Vagina (tissue), 2 donors: ENCODE measurements at places on chromosomes 7 and 10. TPM values are rescaled to one million over a fixed set of nuclear protein-coding genes. Genes with fewer than 3 reads are reported as not detected.

Gene PCLO
- 10.8 TPM for total RNA-seq

Gene SPDYE18
- 1.2 TPM for total RNA-seq

Gene CYP26C1
- not detected for total RNA-seq

Gene PHYHIPL
- 2.0 TPM for total RNA-seq

Gene ITPRID1
- not detected for total RNA-seq

Gene ANXA11
- total RNA-seq: 101 TPM

DNA sequence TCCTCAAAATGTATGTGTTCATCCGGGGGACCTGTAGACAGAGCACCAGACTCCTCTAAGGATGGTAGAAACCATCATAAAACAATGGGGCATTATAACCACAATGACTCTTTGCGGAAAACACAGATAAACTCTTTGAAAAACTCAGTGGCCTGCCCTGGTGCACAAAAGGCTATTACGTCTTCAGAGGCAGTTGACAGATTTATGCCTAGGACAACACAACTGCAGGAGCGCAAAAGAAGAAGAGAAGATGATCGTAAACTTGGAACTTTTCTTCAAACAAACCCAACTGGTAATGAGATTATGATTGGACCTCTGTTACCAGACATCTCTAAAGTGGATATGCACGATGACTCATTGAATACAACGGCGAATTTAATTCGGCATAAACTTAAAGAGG, 6.0 kb downstream of the RBM48 start:
- DNase-seq: no peak

DNA sequence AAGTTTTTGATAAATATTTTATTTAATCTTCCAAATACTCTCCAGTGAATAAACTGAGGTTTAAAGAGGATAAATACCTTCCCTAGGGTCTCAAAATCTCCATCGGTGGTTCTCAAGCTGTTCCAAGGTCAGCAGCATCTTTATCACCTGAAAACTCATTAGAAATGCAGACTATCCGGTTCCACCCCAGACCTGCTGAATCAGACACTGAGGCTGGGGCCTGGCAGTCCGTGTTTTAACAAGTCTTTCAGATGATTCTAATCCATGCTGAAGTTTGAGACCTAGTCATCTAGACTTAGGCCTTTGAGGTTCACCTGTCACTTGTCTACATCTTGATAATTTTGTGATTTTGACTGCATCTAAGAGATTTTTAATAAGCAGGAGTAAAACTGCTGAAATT, 37.5 kb downstream of the PLEKHA8 start:
- no peak for DNase-seq

DNA sequence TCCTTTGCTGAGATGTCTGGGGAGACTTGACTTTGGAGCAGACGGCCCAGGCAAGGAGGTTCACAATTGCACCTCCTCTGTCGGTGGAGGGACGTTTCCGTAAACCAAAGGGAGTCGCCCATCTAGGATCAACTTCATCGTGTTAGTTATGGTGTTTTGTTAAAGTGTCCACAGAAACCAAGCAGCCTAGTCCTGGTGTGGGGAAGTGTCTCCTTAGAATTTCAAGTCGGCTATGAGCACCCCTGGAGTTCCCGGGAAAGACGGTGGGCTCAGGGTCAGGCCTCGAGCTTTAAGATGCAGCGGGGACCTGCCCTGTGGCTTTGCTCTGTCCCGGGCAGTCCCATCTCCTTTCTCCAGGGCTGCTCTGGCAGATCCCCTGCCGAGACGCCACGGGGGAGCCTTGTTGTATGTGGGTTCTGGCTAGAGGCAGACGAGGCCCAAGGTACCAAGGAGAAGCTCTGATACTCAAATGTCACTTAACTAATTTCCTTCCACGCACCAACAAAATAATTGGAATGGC, 319.2 kb downstream of the ADARB2 start:
- peak; percentile 85 for DNase-seq

DNA sequence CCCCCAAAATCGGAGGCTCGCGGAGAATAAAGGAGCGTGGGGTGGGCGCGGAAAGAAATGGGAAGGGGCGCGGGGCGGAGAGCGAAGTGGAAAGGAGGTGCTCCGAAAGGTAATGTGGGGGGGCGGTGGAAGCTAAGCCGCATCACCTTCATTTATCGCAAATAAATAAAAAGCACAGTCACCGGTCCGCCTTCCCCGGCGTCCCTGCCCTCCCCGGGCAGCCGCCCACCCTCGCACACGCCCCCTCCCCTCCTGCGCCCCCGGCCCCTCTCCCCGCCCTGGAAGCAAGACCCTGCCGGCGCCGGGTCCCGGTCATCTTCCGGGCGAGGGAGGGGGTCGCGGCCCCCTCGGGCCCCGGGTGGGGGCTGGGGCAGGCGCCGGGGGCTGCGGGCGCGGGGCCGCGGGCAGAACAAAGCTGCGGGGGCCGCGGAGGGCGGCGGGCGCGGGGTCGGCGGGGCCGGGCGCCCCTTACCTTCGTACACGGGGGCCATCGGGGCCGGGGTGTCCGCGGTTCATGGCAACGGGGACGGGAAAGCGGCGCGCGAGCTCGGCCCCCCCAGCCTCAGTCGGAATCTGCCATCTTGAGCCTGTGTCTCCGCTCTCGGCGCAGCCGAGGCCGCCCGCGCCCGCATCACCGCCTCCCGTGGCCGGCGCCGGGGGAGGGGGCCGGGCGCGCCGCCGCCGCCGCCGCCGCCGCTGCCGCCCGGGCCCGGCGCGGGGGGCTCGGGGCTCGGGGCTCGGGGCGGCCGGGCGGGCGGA, 486 bp downstream of the HIPK2 start:
- DNase-seq: no peak

- DNase-seq: no peak
These were observed 163.8 kb downstream of the INHBA start for GRCh38 chr7:41538810-41539724.

DNA sequence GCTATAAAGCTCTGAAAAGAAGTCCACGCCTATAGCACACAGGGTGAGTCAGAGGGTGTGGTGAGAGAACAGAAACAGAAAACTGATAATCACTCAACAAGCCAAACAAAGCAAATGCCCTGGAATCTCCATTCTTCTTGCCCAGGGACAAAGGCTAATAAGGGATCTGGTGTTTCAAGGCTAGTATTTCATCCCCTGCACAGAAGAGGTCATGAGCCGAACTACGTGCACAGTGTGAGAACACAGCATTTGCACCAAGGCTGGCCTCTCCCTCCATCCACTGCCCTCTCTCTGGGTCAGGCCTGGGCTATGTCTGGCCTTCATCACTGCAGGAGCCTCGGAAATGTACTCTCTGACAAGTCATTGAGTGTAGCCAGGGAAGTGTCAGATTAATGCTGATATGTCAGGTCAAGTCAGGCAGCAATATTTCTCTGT, 42.7 kb downstream of the PRR15 start:
- no peak for DNase-seq

- no peak for DNase-seq
These were observed 655 bp downstream of the LMTK2 start for GRCh38 chr7:98107313-98107721.

DNA sequence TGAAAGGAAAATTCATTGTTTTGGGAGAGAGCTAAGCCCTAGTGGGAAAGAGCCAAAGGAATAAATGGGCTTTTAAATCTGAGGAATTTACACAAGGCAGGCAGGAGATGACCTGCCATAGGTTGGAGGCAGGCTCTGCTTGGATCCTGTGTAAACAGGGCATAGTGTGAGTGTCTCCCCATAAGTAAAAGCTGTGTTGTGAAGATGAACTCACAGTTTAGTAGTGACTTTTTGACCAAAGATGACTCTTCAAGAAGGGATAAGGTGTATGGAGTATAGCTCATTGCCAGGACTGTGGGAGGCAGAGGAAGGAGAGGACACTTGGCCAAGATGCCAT, 63.2 kb downstream of the KAT6B start:
- no peak for DNase-seq

GRCh38 chr7:30164567-30164966, 29.8 kb downstream of the MTURN start:
- no peak for DNase-seq
